SHP77 (cell line): ENCODE measurements at places on chromosomes 6 and 20.

DNA sequence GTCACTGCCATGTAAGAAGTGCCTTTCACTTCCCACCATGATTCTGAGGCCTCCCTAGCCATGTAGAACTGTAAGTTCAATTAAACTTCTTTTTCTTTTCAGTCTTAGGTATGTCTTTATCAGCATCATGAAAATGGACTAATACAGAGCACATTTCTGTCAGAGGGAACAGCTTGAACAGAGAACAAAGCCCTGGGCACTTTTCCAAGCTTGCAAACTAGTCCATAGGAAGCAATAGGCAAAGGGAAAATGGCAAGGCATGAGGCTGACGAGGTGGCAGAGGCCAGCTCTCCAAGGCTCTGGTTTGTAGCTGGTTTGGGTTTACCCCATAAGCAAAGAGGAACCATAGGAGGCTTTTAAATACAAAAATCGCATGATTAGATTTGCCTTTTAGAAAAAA lies 185.1 kb upstream of the HDDC2 start:
- no peak for DNase-seq

GRCh38 chr6:80170433-80170832 lies 64.0 kb downstream of the BCKDHB start:
- DNase-seq = no peak

GRCh38 chr6:72553531-72554511 lies 68.0 kb upstream of the KCNQ5 start:
- peak; percentile 54 for DNase-seq

DNA sequence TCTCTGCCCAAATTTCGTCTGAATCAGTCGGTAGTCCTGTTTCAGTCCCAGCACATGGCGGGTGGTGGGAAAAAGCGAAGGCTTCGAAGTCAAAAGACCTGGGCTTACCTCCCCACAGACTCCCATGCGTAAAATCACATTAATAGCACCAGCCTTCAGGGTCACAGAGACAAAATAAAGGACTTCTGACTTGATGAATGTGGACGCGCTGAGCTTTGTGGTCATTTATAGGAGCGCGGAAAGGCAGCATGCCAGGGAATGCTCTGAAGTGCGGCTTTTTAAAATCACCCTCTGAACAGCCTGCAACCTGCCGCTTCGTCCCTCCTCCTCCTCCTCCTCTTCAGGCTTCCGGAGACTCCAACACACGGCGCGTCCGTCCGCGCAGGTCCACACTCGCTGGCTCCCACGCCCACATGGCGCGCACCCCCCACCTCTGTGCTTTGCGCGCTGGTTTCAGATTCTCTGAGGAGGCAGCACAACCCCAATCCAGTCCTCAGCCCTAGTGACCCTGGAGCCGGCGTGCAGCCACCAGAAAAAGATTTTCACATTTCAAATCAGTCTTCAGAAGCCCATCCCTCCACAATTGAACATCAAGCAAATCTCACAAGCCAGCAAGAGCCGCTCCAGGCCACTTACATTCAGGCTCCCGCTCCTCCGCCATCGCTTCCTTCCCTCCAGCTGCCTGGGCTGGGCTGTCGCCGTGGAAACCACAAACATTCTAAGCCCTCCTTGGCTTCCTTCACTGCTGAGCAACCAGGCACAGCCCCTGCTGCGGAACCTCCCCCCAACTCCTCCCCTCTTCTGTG lies at the start of gene C6orf118:
TSS of gene C6orf118 (minus strand) at position 680 of the 806 bp plus-strand sequence. CDS start at position 661, 19 bp downstream.
- DNase-seq = peak; percentile 84

DNA sequence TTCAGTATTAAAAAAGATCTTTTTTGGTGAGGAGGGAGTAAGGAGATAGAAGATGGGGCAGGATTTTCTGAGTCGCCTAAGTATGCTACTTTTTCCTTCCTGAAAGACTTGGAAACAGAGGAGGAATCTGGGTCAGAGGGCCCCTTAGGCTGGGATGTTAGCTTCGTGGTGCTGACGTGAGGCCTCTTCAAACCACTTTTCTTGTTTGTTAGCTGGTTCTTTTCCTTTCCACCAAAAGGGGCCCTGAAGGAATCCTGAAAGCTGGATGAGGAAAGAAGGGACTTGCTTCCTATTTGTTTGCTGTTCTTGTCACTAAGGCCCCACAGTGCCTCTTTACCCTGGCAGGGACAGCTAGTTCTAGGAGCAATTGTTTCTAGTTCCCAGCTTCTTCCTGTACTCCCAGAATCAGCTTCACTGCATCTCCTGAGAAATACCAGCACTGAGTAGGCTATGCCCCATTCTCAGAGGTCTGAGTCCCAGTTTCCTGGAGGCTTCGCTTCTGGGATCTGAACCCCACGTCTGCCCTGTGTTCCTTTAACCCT lies 2.2 kb upstream of the IL20RA start:
- DNase-seq = no peak

DNA sequence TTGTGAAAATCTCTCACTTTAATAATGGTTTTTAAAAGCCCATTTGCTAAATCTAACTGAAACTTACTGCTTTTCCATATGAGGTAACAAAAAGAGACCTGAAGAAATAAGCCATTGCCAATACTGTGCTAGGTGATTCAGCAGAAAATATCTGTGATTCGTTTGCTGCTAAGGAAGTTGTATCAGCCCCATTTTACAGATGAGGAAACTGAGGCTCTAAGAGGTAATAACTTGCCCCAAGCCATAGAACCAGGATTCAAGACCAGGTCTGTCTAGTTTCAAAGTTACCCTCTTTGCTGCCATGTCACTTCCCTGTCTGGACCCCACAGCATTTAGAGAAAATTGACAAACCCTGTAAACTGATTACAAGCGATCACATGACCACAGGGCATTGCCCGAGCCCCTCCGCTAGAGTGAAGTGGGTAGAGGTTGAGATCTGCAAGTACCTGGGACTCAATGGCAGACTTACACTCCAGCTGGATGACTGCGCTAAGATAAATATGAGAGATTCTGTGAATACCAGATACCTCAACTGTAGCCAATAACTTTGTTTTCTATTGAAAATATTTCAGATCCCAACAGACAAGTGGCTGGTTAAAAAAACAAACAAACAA lies 69.3 kb downstream of the TNFRSF21 start:
- no peak for DNase-seq

- no peak for DNase-seq
Observed at GRCh38 chr20:9119776-9120175, 50.9 kb downstream of the PLCB4 start.

GRCh38 chr6:57324538-57324937 lies 7.1 kb downstream of the PRIM2 start:
- DNase-seq = no peak

DNA sequence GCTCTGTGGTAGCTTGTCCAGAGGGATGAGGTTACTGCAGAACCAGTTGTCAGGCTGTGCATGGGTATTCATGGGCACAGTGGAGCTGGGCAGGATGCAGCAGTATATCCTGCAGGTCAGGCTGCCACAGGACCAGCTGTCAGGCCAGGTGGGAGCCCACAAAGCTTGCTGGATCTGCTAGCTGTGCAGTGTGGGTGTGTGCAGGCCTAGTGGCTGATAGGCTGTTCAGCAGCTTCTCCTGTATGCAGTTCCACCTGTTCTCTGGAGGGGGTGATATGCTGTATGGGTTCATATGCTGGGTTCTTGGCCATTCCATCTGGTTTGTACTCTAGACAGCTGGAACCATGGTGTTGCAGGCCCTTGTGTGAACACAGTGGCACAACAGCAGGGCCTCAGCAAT lies 40.6 kb upstream of the TPD52L1 start:
- no peak for DNase-seq

DNA sequence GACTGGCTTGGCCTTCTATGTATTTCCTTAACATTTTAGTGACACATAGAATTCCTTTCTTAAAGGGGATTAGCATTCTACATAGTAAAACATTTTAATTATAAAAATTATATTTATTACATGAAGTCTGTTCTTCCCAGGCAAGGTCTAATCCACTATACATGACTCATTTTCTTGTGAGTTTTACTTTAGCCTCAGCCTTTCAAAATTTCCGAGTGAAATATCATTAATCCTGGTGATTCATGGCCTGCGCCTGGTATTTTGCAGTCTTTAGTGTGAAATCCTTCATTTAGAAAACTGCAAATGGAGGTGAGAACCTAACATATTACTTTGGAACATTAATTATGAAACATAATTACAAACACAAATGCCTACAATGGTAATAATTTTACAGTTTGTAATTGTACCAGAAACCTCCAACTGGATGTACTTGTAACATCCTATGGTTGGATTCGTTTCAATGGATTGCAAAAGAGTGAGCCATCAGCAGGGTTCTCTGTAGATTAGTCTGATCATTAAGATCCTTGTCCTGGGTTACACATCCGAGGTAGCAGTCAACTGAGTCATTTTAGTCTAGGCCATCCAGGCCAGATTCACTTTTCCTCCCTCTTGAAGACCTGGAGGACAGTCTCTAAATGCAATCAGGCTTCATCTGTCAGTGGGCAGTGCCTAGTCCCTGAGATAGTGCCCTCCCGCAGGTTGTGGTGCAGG lies 272.0 kb downstream of the PACRG start:
- DNase-seq = no peak

GRCh38 chr20:57313230-57313629 lies 16.4 kb upstream of the SPO11 start:
- no peak for DNase-seq

DNA sequence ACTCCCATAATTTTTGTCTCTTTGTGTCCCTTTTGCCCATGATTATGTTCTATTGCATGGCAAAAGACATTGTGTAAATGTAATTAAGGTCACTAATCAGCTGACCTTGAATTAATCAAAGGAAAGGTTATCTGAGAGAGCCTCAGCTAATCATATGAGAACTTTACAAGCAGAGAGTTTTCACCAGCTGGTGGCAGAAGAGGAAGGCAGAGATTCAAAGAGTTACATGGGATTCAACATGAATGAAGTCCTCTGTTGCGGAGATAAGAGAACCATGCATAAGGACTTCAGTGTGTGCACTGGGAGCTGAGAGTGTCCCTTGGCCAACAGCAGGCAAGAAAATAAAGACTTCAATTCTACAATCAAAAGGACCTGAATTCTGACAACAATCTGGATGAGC lies 494.1 kb upstream of the ARID1B start:
- DNase-seq = no peak

GRCh38 chr6:12208190-12208589 lies 82.0 kb upstream of the EDN1 start:
- no peak for DNase-seq

GRCh38 chr6:28408076-28408802 lies 8.7 kb upstream of the ZSCAN12 start:
- DNase-seq = no peak

GRCh38 chr6:133992992-133993680 lies 40.1 kb downstream of the TBPL1 start:
- DNase-seq = no peak

DNA sequence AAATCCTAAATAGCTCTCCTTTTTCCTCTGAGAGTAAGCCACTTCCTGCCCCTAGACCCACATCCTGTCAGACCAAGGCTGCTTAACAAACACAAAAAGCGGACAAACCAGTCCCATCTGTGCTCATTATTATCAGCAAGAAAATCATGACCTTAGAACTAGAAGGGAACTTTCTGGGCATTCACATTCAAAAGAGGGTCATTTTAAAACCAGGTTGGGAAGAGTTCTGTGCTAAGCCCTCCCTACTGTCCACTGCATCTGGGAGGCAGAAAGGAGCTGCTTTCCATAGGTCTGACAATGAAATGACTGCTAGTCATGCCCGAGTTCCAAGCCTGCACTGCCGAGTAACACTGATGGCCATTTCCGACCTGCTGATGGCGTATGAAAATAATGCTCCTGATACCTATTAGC lies 15.4 kb downstream of the EZR start:
- DNase-seq = no peak

GRCh38 chr6:125392682-125393081 lies 90.9 kb upstream of the HDDC2 start:
- no peak for DNase-seq

DNA sequence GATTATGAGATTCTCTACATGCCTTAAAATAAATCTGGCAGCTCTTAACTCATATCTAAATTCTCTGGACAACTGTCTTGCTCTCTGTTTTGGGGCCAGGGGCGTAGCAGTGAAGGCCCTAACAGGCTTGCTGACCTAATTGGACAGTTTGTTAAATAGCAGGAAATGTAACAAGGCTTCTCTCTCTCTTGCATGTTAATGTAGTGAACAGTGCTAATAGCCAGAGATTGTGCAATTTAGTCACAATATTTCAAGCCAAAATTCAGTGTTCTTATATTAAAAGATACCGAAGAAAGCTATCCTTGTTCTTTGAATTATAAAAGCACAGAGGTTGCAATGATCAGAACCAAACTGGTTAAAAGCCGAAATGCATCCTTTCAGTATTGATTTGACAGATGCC lies 3.0 kb downstream of the PPP1R3D start:
- no peak for DNase-seq

- DNase-seq = no peak
Observed at GRCh38 chr6:47016909-47017308, 25.2 kb downstream of the ADGRF1 start.

DNA sequence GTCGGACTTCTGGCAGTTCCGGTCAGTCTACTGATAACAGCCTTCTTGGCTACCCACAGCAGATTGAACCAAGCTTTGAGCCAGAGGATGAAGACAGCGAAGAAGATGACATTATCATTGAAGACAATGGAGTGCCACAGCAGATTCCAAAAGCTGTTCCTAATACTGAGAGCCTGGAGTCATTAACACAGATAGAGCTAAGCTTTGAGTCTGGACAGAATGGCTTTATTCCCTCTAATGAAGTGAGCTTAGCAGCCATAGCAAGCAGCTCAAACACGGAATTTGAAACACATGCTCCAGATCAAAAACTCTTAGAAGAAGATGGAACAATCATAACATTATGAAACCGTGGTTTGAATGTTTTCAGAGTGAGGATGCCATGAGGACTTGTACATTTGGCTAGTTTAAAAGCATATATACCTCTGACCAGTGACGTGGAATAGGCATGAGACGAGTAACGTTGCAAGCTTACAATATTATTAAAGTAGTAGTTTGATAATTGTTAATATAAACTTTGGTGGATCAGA lies 18.8 kb downstream of the PARD6B start:
- DNase-seq = no peak

DNA sequence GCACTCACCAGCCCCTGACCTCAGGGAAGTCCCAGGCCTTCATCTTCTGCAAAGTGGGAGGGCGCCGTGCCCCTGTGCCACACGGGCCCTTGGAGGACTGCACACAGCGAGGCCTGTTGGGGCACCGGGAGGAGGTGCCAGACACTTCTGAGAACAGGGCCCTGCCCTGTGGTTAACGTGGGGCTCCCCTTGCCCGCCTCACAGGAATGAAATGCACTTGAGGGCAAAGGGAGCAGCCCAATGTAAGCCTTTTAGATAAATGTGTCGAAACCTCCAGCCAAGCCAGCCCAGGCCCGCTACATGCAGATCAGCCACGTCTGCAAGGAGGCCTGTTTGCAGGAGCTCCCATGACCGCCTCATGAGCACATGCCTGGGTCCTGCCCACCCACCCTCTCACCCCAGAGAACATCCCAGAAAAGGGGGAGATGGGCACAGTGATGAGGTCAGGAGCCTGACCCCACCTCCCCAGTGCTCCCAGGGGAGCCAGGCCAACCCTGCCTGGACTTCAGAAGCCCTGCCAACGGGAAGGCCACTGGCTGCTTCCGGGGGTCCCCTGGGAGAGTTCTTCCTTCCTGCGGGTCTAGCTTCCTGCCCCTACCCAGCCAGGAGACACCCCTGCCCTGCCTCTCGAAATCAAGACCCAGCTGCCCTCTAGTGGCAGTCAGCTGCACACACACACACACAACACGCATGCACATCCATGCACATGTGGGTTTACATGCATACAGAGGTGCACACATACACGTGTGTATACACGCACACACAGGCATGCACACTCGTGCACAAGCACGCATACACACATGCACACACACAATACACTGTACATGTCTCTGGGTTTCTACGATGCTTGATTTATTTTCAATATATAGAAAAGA lies 178.7 kb downstream of the TAF4 start:
- DNase-seq = peak; percentile 61

GRCh38 chr6:141598487-141598886 lies 534.2 kb upstream of the GJE1 start:
- DNase-seq = no peak
